Stimulated activated CD8-positive, alpha-beta memory T cell treated with anti-CD3 and anti-CD28 coated beads, Interleukin-15, amount 100 ng/mL, for 24 hours (primary cell): ENCODE measurements at places on chromosomes 3 and 15.

DNA sequence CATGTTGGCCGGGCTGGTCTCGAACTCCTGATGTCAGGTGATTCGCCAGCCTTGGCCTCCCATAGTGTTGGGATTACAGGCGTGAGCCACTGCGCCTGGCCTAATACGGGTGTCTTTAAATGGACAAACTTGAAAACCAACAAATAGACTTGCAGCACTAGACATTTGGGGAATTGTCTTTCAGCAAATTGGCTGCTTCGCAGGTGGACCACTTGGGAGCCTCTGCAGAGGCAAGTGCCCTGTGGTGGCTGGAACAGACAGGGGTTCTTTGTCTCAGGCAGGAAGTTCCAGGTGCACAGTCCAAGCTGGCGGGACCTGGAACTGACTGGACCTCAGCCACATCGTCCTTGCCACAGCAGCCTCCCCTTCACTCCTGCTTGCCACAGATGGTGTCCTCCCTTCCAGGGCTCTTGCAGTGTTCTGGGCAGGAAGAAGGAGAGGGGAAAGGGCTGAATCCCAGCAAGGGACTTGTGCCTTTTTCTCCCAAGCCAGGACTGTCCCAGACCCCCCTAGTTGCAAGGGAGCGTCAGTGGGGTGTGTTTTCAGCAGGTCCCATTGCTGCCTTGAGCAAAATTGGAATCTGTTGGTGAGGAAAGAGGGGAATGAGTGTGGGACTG lies 94.3 kb downstream of the TBC1D2B start:
- DNase-seq, result no peak

GRCh38 chr3:193637831-193638230 lies 44.8 kb downstream of the OPA1 start:
- DNase-seq, result no peak

DNA sequence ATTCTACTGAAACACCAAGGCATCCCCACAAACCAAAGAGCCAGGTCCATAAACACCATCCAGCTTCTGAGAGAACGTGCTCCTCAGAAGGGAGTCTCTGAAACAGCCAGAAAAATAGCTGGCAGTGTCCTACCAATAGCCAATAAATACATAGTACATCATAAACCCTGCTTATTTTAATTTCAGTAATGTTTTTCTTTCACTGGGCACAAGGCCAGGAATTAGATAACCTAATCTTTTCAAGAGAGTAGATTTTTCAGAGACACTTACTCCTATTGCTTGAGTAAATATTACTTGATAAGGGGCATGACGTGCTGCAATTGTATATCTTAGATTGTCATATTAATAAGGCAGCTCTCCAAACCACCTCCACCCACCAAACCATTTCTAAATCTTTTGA lies 22.7 kb downstream of the GADL1 start:
- no peak for DNase-seq

DNA sequence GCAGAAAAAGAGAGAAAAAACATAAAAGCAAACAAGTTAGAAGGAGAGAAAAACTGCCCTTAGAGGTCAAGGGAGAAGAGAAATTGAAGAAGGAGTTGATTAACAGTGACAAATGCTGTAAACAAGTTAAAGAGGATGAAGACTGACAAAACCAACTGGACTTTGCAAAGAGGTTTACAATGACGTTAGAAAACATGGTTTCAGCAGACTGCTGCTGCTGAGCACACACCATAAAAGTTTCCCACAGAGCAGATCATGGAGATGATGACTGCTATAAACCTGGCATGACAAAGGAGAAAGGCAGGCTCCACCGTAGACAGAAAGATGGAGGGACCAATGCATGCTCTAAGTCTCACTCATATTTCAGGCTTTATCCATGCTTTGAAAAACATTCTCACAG lies 78.7 kb downstream of the POLQ start:
- DNase-seq, result no peak

- no peak for DNase-seq
Measured at GRCh38 chr15:60883691-60884640, 345.1 kb downstream of the RORA start.

- DNase-seq, result no peak
Measured at GRCh38 chr15:48324949-48325348, 6.3 kb upstream of the DUT start.

- no peak for DNase-seq
Measured at GRCh38 chr3:13728487-13728886, 151.4 kb downstream of the WNT7A start.

DNA sequence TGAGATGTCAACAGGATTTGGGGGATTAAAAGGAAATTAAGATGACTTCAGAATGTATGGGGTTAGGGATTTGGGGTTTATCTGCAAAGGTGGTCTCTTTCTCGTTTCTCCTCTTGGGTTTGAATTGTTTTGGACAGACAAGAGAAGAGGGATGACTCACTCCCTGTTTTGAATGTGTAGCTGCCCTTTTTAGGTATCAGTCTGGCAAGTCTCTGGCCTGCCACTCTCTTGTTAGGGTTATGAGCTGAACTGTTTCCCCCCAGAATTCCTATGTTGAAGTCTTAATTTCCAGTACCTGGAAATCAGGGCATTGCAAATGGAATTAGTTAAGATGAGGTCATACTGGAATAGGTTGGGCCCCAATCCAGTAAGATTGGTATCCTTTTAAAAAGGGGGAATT lies 291.7 kb downstream of the MEX3B start:
- no peak for DNase-seq
